T-helper 17 cell (primary cell): ENCODE measurements at places on chromosomes 1 and 21. TPM values are rescaled to one million over a fixed set of nuclear protein-coding genes. Genes with fewer than 3 reads are reported as not detected.

GRCh38 chr1:204571631-204572030 lies 55.4 kb downstream of the MDM4 start:
- no peak for DNase-seq

GRCh38 chr1:189563784-189564183 lies 913.9 kb downstream of the BRINP3 start:
- DNase-seq = no peak

MPZ gene
- total RNA-seq = 2.3 TPM

DNA sequence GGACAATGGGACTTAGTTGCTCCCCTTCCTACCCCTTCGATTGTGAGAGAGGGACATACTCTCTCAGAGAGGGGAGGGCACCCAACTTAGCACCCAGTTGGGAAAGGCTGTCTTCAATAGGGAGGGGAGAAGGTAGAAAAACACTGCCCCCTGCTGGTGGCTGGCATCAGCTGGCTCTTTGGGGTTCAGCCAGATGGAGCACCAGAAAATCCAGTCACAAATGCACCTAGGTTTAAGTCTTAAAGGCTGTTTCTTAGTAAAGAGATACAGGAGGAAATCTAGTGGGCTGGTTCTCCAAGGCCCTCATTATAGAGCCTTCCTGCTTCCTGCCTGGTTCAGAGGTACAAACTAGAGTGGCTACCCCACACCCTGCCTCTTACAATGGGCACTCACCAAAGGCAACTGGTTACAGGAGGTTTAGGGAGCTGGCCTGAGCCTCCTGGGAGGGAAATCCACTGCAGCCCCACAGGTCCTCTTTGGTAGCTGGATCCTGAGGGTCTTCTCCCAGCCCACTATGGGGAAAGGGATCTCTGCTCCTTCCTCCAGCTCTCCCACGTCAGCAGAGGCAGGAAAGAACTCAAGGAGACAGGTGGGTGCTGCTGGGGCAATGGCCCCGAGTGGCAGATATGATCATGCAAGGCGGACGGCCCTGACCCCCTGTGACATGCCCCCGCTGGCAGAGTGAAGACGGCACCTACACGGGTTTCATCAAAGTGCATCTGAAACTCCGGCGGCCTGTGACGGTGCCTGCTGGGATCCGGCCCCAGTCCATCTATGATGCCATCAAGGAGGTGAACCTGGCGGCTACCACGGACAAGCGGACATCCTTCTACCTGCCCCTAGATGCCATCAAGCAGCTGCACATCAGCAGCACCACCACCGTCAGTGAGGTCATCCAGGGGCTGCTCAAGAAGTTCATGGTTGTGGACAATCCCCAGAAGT lies 28.3 kb downstream of the EIF2D start:
- DNase-seq = peak; percentile 76

GRCh38 chr1:176543360-176544129 lies 80.6 kb downstream of the PAPPA2 start:
- no peak for DNase-seq

AMPD1 gene
- not detected for total RNA-seq

GRCh38 chr1:70738624-70739023 lies 309.0 kb downstream of the PTGER3 start:
- no peak for DNase-seq

RIMS3 gene
- 1.7 TPM for total RNA-seq

- DNase-seq = no peak
These were observed 71.8 kb upstream of the CSF1 start for GRCh38 chr1:109838838-109839240.

RGS1 gene
- total RNA-seq = 736 TPM

RER1 gene
- 68.4 TPM for total RNA-seq

DNA sequence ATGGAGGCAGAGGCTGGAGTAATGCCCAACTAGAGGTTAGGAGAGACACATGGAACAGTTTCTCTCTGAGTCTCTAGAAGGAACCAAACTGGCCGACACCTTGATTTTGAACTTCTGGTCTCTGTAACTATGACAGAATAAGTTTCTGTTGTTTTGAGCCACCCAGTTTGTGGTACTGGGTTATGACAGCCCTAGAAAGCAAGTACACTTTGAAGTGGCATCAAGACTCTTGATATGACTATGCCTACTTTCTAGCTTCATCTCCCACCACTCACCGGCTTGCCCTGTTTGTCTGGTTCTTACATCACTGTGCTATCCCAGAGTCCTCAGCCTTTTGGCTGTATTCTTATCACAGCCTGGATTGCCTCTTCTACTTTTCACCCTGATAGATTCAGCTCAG lies 230.3 kb upstream of the USP24 start:
- DNase-seq = no peak
